ENCODE measurements at places on chromosomes 7 and 10.

GRCh38 chr10:42973870-42974692 lies 102.8 kb upstream of the RET start:
- no peak for DNase-seq

DNA sequence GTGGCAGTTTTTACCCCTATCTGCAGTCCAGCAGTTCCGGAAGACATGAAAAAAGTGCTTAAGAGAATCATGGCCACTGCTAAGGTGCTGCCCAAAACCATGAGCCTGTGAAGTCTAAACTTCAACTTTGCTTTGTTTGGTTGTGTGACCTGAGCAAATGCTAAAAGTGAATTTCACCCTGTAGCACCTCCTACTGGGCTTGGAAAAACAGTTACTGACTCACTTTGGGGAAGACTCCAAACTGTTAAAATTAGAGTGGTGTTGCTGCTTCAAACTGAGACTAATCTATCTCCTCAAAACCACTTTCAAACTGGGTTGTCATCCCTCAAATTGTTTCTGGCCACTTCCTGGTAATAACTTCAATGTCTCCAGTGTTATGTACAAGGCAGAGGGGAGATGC lies 21.3 kb downstream of the MKX start:
- DNase-seq, result no peak

- DNase-seq, result no peak
Observed at GRCh38 chr10:59997827-59998525, 91.6 kb upstream of the CCDC6 start.

DNA sequence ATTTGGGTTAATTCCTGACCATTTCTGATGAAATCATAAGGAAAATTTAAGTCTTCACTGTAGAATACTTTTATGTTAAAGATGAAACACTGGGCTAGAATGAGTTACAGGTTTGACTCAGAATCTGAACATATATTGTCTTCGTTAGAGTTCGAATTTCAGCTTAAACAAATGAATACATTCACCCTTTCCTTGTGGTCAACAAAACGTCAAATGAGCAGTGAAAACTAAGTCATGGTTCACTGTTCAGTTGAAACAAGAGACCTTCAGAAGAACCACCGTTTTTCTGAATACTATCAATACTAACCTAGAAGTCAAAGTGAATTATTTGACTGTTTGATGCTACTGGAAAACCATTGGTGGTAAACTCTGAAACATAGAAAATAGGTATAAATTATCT lies 235.2 kb upstream of the ZWINT start:
- DNase-seq, result no peak

- DNase-seq, result no peak
Observed at GRCh38 chr7:77460057-77460486, 43.9 kb upstream of the GSAP start.

GRCh38 chr7:120843109-120843508 lies 14.8 kb downstream of the TSPAN12 start:
- no peak for DNase-seq

DNA sequence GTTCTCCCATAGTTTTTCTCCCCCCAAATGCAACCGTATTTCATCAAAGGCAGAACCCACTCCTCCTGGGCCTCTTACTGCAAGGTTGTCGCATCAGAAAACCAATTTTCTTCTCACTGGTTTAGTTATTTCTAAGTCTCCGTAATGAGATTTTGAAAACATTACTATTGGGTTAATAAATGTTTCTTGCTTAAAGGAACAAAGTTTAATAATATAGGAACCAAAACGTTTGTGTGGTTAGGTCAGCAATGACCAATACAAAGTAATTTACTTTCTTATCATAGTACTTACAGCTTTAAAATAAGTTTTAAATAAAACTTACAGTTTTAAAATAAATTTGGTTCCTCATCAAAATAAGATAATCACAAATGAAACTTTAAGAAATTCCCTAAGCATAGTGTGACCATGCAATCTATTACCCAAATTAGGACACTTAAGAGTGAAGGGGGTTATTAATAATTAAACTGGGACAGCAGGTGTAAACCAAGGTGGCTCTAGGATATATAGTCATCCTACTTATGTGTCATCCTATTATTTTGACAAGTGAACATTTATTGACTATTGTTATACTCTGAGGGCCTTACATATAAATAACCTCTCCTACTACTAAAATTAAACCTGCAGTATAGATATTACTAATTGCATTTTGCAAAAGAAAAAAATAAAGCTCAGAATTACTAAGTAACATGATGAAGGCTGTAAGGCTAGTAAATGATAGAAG lies 415.4 kb upstream of the LRRN3 start:
- no peak for DNase-seq

DNA sequence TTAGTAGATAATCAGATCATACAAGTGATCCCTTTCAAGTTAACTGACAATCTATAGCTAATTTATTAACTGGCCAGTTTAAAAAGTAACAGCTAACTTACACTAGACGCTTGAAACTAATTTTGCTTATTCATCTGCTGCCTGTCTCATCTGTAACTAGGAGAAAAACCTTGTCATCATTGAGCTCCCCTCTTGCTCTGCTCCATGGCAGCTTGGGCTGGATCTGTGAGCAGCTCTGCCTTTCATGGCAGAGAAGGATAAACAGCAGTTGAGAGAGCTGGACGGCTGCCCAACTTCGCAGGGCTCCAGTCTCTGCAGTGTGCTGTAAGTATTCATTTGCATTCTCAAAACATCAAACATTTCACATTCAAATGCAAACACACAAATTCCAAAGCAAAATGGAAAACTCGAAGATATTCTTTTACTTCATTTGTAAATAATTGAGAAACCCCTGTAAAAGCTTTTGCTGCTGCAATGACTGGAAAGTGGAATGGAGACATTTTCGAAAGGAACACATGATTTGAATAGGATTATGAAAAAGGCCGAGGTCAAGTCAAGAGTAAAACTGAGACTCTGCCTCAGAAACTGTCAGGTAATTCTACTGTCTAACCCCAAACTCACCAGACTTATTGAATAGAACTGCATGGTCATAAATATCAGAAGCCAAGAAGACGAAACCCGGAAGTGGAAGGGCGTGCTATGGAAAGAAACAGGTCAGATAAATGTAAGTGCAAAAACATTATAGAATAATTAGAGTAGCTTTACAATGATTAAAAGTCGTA lies 17.6 kb downstream of the SLC35B4 start:
- DNase-seq, result no peak

DNA sequence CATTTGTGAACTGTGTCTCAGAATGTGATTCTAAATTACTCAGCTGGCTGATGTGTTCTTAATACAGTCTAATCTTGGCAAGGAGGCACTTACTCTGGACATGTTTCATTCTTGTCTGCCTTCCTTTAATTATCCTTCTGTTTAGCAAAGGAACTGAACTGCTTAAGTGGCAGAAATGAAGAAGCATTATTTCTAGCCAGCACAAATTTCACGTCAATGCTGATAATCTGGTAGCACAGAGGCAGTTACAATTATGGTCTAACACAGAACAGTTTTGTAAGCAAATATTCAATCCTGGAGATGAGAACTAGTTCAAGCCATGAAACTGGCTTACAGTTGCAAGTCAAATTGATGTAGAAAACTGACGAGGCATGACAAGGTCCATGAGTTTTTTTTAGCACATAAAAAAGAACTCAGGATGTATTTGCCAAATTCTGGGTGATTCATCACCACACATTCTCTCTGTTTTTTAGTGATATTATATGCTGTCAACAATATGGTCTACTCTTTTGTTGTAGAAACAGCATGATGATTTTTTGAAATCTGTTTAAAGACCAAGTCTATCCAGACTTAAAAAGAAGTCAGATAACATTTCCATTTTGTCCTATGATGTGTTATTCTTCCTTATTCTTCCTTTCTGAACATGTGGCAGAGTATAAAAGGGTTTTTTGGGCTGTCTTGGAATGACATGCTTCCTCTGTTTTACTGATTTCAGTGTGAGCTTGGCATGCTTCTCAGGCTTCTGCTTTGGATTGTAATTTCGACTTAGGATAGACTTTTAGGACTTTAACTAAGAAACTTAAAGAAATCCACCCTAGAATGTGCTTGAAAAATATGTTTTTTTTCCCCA lies 154.8 kb downstream of the DNAJB9 start:
- DNase-seq, result no peak

GRCh38 chr10:124521429-124521871 lies 59.8 kb downstream of the LHPP start:
- DNase-seq, result no peak

- peak; percentile 33 for DNase-seq
Observed at GRCh38 chr10:32980558-32981468, 22.8 kb upstream of the ITGB1 start.

DNA sequence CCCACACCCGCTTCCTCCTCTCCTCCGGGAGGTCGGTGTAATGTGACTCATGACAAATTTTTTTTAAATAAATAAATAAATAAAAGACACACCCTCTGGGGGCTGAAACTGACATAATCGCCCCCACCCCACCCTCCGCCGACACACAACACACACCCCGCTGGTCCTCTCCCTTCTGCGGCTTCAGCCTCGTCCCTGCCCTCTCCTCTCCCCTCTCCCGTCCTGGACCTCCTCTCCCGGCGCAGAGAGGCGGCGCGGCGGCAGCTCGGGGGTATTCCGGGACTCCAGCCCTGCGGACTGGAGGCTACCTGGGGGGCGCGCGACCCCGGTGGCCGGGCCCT lies 686 bp downstream of the ABI1 start:
- DNase-seq, result no peak

DNA sequence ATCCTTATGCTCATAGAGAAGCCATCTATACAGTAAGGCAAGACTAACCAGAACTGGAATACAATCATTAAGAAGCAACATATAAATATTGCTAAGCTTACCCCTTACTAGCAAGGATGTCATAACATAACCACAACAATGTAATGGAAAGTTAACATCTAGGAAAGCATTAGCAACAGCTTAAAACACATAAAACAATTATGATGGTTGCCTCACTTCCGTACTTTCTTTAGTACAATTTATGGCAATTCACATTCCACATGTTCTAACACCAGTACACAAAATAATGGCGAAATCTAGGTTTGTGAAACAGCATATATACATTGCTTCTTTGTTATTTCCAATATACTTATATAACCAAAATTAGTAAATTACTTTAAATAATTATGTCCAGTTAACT lies 195.0 kb downstream of the AHR start:
- no peak for DNase-seq

GRCh38 chr7:100509231-100509630 lies 25.5 kb downstream of the NYAP1 start:
- no peak for DNase-seq

- DNase-seq, result no peak
Observed at GRCh38 chr10:101120884-101121653, 10.0 kb upstream of the TLX1 start.

DNA sequence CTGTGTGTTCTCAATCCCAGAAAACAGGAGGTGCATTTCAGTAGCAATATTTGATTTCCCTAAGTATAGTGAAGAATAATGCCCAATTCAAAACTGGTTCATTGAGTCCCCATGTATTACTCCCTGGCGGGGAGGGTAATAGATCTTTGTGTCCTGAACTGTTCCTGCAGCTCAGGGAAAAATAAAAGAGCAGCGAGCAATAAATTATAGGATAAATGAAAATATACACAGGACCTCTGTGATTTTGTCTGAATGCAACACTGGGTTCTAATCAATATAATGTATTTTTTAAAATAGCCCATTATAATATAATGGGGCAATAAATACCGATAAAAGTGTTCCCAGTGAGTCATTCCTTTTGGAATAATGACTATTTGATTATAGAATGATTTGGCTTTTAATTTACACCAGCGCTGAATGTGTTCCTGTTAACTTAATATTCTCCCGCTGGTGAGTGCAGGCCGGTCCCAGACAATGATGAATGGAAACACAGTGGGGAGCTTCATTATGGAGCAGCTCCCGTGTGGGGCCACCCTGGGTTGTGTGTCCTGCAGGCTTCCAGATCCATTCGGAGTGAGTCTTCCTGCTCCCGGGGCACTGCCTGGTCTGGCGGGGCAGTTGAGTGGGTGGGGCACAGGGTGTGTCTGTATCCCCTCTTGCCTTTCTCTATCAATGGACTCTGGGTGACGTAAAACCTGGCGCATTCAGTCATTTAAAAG lies 263.1 kb downstream of the ACTR3B start:
- DNase-seq, result no peak

- no peak for DNase-seq
Observed at GRCh38 chr7:30429156-30429530, 49.4 kb downstream of the NOD1 start.

DNA sequence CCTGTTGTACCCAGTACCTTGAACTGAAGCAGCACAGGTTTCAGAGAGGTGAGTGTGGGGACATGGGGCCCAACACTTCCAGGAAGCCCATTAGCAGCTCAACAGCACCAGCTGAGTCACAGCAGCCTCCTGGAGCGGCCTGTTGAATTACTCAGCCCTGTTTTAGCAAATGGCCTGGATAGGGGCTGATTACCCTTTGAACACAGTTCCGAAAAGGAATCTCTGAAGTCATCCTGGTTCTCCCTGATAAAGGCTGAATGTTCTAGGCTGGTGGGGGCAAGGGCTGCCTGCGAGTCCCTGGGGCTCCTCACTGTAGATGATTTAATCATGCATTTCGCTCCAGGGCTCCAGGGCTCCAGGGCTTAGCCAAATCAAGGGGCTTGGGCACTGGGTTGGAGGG lies 287.5 kb downstream of the GRID1 start:
- no peak for DNase-seq

DNA sequence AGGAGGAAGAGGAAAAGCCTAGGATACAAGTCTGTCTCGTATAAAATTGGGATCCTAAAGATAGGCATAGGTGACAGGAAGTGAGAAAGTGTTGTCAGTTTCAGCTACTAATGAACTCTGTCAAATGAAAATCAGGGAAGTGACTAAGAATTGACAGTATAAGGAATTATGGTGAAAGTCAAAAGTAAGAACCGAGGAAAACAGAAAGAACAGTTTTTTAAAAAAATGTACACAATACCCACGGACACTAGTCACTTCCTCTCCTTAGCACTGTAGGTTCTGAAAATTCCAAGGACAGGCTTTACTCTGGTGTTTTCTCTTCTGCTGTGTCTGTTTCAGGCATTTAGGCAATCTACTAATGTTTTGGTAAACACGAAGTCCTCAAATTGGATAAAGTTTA lies 42.3 kb downstream of the ATAD1 start:
- DNase-seq, result no peak

GRCh38 chr10:22479419-22479818 lies 134.1 kb downstream of the SPAG6 start:
- DNase-seq, result no peak

DNA sequence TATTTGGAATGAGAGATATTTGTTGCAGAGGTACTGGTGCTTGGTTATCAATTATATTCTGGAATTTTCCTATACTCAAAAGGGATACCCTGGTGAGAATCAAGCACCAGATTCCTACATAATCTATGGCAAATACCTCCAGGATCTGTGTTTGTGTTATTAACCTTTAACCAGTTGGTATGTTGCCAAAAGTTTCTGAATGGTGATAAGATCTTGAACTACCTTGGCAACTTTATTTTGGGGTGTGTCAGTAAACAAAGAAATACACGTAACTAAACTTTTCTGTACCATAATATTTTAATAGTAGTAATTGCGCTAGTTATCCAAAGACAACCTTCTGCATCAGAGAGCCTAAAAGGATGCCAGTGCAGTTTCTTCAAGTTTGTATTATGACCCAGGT lies 13.4 kb downstream of the SCIN start:
- DNase-seq, result no peak

GRCh38 chr7:88321694-88322093 lies 15.0 kb upstream of the STEAP4 start:
- no peak for DNase-seq

- DNase-seq, result no peak
Observed at GRCh38 chr7:22759721-22760120, 32.7 kb downstream of the IL6 start.

GRCh38 chr7:124630395-124630794 lies 135.2 kb downstream of the GPR37 start:
- DNase-seq, result no peak

- no peak for DNase-seq
Observed at GRCh38 chr7:37853468-37853867, 5.1 kb downstream of the NME8 start.

- DNase-seq, result no peak
Observed at GRCh38 chr7:112104120-112104519, 102.1 kb downstream of the DOCK4 start.
